ENCODE measurements at places on chromosomes 2 and 18. TPM values are rescaled to one million over a fixed set of nuclear protein-coding genes. Genes with fewer than 3 reads are reported as not detected.

DNA sequence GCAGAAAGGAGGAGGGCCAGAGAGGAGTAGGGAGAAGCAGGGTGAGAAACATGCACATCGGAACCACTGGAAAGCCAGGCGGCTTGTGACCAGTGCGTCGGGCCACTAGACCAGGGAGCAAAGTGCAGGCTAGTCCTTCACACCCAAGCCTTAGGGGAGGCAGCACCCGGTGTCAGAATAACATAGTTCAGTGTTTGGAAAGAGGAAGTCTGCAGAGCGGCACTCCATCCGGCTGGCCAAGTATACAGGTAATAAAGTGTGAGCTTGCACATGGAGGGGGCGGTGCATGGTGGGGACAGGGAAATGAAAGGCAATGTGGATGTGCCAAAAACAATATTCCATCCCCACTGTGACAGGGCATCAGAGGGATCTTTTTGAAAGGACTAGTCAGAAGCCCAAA, 69.7 kb downstream of the ZNF521 start:
- DNase-seq = no peak

- DNase-seq = no peak
Measured at GRCh38 chr2:44836174-44836573, 105.3 kb upstream of the SIX3 start.

- DNase-seq = no peak
Measured at GRCh38 chr2:226030369-226030768, 630.9 kb downstream of the NYAP2 start.

DNA sequence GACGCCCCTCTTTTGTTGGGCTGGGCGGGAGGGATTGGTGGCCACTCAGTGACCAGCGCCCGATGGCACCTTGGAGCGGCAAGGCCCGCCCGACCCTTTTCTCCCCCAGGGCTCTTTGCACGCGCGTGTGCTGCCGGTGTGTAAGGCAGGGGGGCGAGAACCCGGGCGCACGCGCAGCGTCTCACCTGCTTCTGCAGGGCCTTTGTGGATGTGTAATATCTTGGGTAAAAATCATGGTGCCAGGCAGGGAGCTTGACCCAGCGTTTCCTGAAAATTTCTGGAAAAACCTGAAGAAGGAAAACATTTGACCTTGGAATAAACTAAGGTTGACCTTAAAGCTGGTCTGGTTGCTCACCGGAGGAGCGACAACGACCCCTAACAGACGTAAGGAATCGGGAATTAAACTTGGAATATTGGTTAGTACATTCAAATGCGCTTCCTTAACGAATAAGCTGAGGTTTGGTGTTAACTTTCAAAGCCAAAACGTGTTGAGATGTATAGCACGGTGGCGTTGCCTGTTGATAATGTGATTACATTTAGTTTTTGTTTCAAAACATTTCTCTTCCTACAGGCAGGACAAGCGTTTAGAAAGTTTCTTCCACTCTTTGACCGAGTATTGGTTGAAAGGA, 438 bp downstream of the HSPE1 start:
- DNase-seq = no peak

DNA sequence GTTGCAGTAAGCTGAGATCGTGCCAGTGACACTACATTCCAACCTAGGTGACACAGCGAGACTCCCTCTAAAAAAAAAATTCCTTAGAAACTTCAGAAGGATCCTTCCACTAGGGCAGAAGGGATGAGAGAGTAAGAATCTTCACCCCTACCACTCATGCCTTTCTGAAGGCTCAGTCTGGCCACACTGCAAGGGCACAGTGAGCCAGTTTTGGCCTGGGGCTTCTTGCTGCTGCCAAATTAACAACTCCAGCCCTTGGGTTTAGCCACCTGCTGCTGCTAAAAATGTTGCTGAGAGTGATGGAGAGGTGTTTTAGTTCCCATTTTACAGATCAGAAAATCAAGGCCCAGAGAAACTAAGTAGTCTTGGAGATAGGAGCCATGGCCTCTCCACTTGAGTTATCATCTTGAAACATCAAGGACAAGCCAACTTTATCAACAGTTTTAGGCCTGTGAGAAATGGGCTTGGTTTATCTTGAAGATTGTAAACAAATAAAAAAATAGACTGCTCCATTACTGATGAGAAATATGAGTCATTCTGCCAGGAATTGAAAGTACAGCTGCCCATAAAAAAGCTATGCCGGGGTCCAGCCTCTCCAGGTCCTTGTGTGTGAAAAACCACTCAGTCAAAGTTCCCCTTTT, 31.9 kb upstream of the CASP8 start:
- DNase-seq = no peak

DNA sequence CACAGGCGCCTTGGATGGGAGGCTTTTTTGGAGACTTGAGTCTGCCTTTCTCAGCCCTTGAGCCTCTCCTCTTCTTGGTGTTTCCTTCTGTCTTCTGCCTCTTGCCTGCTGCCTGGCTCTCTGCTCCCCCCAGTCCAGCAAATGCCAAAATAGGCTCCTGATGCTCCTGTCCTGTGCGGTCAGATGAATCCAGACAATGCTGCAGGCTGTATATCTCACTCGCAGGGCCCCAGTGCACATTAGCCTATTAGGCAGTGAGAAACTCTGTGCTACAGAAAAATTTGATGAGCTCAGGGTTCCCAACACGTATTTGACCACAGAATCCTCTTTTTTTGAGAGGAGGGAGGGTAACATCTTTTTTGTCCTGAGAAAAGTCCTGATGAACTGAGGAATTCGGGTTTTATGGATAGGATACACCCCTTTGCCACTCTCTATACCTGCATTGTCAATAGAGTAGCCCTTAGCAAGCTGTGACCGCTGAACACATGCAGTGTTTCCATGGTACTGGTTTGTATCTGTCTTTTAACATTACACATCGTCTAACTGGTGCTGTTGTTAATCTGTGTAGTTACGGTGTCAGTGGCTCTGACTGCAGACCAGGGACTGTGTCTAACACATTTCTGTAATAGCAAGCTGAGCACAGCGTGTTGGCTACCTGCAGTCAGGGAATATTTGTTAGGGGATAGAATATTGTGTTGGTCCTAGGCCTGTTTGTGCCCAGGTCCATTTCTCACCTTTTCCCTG, 50.8 kb downstream of the FAM228A start:
- no peak for DNase-seq

GRCh38 chr2:27915874-27916273, 25.3 kb downstream of the BABAM2 start:
- DNase-seq = no peak

- DNase-seq = no peak
Measured at GRCh38 chr2:30356071-30356470, 91.0 kb upstream of the LCLAT1 start.

- DNase-seq = no peak
Measured at GRCh38 chr2:191169456-191170300, 18.9 kb upstream of the STAT4 start.

- DNase-seq = no peak
Measured at GRCh38 chr2:234932591-234933168, 19.1 kb upstream of the SH3BP4 start.

DNA sequence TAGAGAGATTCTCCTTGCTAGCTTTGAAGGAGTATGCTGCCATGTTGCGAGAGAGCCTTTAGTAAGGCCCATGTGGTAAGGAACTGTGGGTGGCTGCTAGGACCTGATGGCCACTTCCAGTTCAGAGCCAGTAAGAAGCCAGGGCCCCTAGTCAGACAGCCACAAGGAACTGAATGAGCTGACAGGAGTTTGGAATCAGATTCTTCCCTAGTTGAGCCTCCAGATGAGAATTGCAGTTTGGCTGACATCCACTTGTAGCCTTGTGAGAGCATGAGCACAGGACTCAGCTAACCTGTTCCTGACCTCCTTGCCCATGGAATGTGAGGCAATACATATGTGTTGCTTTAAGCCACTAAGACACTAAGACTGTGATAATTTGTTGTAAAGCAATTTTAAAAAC, 1.2 kb upstream of the WDR7 start:
- no peak for DNase-seq

DNA sequence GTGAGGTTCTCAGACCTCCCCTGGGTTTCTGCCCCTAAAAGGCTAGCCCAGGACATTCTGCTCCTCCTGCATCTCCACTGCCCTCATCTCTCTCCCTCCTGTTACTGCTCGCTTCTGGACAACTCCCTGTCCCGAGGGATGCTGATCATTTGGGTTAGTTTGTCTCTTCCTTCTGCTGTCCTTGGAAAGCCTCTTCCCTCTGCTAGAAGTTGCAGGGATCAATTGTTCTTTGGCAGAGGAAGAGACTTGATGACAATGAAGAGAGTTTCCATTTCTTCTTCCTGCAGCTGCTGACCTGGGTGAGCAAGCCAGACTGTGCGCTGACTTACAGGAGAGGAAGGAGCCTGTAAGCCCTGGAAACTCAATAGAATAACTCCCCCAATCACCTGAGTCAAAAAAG, 68.9 kb downstream of the RDH14 start:
- no peak for DNase-seq

GRCh38 chr2:229714736-229715541, 584 bp upstream of the DNER start:
- peak; percentile 25 for DNase-seq

GRCh38 chr2:67108231-67108630, 288.9 kb upstream of the ETAA1 start:
- DNase-seq = no peak

DNA sequence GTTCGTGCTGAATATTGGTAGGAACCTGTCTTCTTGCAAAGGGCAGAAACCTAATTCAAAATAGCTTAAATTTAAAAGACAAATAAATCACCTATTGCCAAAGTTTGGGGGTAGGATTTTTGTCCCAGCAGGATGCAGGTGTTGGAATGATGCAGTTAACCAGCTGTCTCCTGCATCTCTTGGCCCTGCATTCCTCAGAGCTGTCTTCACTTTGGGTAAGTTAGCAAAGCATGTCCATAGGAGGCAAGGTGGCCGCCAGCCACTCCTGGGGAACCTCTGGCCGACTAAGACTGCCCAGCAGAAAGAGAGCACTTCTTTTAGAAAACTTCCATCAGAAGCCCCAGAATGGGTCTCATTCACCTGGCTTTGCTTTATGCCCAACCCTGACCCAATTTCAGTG, 20.5 kb upstream of the NYAP2 start:
- no peak for DNase-seq

GRCh38 chr18:75783566-75784281, 356.2 kb upstream of the SMIM21 start:
- no peak for DNase-seq

DNA sequence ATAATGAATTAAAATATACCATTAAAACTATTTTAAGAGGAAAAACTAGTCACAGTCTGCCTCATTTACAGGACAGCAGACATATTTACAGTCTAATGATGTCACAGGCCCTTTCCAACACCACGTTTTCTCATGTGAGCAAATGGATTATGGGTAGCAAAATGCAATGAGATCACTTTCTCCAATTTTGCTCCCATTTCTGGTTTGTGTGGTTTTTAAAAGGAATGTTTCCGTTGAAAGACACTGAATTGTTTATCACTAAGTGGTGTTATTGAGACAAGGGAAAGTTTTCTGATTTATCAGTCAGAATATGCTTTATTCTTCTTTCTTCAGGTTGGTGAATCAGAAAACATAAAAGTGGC, 11.4 kb upstream of the NR4A2 start:
- peak; percentile 45 for DNase-seq

- no peak for DNase-seq
Measured at GRCh38 chr2:27911458-27912210, 21.1 kb downstream of the BABAM2 start.

DNA sequence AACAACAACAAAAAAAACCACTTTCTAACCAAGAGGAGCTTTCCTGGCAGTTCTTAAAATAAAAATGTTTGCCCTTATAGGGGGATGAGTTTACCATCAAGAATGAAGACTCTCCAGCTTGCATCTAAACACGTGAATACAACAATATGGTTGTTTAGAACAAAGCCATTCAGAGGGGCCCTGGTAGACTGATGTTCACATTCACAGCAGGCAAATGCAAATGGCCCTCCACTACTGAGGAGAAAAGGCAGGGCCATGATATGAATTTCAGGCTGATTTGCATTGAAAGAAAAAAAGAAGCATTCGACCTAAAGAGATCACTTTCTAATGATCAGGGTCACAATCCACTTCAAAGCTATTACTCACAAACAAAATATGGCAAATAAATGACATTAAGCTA, 65.3 kb upstream of the OTOS start:
- DNase-seq = no peak

DNA sequence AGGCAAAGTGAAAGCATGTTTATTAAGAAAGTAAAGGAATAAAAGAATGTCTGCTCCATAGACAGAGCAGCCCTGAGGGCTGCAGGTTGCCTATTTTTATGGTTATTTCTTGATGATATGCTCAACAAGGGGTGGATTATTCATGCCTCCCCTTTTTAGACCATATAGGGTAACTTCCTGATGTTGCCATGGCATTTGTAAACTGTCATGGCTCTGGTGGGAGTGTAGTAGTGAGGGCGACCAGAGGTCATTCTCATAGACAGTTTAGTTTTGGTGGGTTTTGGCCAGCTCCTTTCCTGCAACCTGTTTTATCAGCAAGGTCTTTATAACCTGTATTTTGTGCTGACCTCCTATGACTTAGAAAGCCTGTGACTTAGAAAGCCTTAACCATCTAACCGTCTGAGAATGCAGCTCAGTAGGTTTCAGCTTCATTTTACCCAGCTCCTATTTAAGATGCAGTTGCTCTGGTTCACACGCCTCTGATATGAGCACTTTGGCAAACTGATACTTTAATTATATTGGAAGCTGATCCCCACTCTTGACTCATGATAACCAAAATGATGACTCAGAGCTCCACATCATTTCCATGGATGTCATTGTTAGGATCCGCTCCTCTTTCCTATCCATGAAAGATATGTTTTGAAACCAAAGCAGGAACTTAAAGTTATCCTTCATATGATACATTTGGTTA, 14.5 kb upstream of the ERMN start:
- no peak for DNase-seq

- no peak for DNase-seq
Measured at GRCh38 chr2:152174574-152174973, 989 bp downstream of the STAM2 start.

The LAMA3 gene
- total RNA-seq = 2.3 TPM

The MATN3 gene
- 1.0 TPM for total RNA-seq

The CNDP1 gene
- not detected for total RNA-seq

The RAB17 gene
- 0.31 TPM for total RNA-seq

The POTEJ gene
- not detected for total RNA-seq

The RNMT gene
- total RNA-seq = 26.5 TPM

The DSG1 gene
- not detected for total RNA-seq

The INHBB gene
- 1.3 TPM for total RNA-seq

The IAH1 gene
- total RNA-seq = 79.0 TPM

The PRKD3 gene
- 33.7 TPM for total RNA-seq

The RRM2 gene
- total RNA-seq = 146 TPM

The PDCL3 gene
- 28.5 TPM for total RNA-seq

The GALNT5 gene
- 70.0 TPM for total RNA-seq

The EFHD1 gene
- total RNA-seq = 2.2 TPM

The MAP3K19 gene
- not detected for total RNA-seq

Data from HFFc6 (cell line).